ENCODE measurements at places on chromosomes 2 and 18.

DNA sequence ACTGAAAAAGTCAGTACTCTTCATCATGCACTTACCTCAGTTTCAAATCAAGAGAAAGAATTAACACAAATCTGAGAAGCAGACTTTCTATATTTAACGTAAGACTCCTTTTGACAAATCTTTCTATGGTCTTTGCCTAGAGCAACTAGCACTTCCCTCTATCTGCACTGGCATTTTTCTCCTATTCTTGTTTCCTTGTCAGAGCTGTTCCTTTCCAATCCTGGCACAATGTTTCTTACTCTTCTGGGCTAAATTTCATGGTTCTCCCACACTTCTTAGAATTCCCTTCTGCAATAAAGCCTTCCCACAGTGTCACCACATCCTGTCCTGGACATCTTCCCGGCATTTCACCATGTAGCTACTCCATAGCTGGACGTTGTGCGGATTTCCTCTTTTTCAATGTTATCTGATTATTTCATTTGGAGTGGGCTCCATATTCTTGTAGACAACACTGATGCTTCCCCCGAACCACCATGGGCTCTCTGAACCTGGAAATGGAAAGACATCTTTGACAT is 144.7 kb upstream of the CTNNA2 start:
- DNase-seq: no peak

DNA sequence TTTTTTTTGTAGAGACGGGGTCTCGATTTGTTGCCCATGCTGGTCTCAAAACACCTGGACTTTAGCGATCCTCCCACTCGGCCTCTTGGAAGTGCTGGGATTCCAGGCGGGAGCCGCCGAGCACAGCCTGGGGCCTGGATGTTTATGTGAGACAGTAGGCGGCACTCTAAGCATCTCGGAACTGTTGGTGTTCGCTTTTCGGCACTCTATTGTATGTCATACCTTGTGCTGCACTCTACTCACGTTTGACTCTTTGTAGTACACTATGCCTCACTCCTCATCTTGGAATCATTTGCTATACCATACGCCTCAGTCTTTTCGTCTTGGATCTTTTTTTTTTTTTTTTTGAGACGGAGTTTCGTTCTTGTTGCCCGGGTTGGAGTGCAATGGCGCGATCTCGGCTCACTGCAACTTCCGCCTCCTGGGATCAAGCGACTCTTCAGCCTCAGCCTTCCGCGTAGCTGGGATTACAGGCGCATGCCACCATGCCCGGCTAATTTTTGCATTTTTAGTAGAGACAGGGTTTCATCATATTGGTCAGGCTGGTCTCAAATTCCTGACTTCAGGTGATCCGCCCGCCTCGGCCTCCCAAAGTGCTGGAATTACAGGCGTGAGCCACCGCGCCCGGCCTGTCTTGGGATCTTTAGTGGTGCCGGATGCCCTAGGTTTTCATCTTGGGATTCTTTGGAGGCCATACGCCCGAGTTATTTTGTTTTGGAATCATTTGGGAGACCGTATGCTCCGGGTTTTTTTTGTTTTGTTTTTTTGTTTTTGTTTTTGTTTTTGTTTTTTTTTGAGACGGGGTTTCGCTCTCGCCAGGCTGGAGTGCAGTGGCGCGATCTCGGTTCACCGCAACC is 24.2 kb upstream of the ZDBF2 start:
- no peak for DNase-seq

DNA sequence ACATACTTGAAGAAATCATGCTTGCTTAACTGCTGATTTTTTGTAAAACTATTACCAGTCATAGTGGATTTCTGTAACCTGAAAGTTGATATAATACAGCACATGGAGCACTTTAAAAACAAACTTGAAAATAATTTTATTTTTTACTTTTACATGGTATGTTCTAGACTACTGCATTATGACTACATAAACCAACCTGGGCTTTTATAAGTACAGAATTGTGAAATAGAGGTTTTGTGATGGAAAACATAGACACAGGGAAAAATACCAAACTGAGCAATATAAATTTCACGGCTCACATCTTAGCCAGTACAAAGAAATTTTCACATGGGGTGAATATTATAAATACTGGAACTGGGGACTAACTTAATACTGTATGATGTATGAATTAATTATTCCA is 59.3 kb upstream of the CTIF start:
- no peak for DNase-seq

GRCh38 chr2:239629926-239630617 is 229.3 kb upstream of the HDAC4 start:
- DNase-seq: no peak
